ENCODE measurements at places on chromosomes 2 and 18.

DNA sequence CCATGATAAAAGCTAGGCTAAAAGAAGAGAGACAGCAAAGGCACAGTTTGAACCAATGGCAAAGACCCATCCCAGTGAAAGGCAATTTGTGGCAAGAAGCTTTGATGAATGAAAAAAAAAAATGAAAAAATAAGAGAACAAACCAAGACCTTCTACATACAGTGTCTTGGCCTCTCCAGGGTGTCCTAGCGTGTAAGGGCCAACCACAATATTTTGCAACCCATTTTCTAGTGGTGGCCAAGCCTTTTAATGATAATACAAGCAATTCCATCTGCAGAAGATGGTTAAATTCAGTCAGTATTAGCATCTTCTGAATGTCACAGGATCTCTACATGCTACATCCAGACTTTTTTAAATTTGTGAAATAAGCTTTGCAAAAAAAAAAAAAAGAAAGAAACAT, 270.4 kb downstream of the LRATD1 start:
- DNase-seq = no peak

GRCh38 chr2:9884436-9884835, 41.2 kb downstream of the TAF1B start:
- no peak for DNase-seq

- DNase-seq = no peak
These were observed 35.6 kb downstream of the PPP3R1 start for GRCh38 chr2:68216454-68217310.

- no peak for DNase-seq
These were observed 183.8 kb downstream of the LTBP1 start for GRCh38 chr2:33130544-33130943.

GRCh38 chr18:5512176-5512575, 31.6 kb downstream of the EPB41L3 start:
- DNase-seq = no peak

Measured in stimulated activated CD4-positive, alpha-beta T cell treated with anti-CD3 and anti-CD28 coated beads, Interleukin-15, amount 100 ng/mL, for 48 hours (primary cell).